ENCODE measurements at places on chromosomes 11 and 22. TPM values are rescaled to one million over a fixed set of nuclear protein-coding genes. Genes with fewer than 3 reads are reported as not detected.
A peak's percentile ranks its signal among the peaks of the same experiment; 100 is the strongest.

DNA sequence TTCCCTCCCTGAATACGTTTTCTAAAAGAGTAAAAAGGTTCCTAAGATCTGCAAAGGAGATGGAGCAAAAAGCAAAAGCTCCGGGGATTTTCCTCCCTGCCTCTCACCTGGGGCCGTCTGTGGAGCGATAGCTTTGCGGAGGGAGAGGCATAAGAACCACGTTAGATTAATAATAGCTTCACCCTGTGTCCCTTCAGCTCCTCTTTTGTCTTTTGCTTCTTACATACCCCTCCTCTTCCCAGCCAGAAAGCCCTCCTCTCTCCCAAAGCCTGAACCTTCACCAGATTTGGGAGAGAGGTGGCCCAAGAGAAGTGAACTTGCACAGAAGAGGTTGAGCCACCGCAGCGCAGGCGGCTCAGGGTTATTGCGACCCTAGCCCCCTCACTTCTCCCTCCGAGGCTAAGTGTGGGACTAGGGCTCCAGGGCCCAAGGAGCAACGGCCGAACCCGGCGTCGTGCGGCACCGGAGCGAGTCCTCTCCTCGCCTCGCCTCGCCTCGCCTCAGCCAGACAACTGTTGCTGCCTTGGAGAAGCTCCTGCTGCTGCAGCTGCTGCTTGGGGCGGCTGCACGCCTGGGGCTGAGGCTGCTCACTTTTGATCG, 97.6 kb upstream of the HSD17B12 start:
- no peak overlapping the region for H3K4me3 ChIP-seq
- DNase-seq, result no peak
- peaks cover 16% of the 10 kb centered on the region for H3K4me1 ChIP-seq
- H3K27ac ChIP-seq, result no peak overlapping the region

- no peak overlapping the region for H3K4me3 ChIP-seq
- peaks cover 4% of the 10 kb centered on the region for H3K4me1 ChIP-seq
- peaks cover 7% of the 10 kb centered on the region for H3K36me3 ChIP-seq
- H3K27ac ChIP-seq, result no peak overlapping the region
Measured at GRCh38 chr11:117391181-117391580, 63.5 kb downstream of the CEP164 start.

- no peaks in the 10 kb centered on the region for H3K4me1 ChIP-seq
- no peak overlapping the region for H3K4me3 ChIP-seq
- no peaks in the 10 kb centered on the region for H3K36me3 ChIP-seq
- no peak overlapping the region for H3K27ac ChIP-seq
Measured at GRCh38 chr11:30000986-30001750, 15.7 kb downstream of the KCNA4 start.

- H3K27me3 ChIP-seq, result no peaks in the 10 kb centered on the region
- no peaks in the 10 kb centered on the region for H3K4me1 ChIP-seq
- H3K4me3 ChIP-seq, result no peak overlapping the region
- H3K27ac ChIP-seq, result no peak overlapping the region
- peaks cover 14% of the 10 kb centered on the region for H3K36me3 ChIP-seq
- no peak for DNase-seq
Measured at GRCh38 chr11:44235765-44236201, 74.2 kb downstream of the ALX4 start.

DNA sequence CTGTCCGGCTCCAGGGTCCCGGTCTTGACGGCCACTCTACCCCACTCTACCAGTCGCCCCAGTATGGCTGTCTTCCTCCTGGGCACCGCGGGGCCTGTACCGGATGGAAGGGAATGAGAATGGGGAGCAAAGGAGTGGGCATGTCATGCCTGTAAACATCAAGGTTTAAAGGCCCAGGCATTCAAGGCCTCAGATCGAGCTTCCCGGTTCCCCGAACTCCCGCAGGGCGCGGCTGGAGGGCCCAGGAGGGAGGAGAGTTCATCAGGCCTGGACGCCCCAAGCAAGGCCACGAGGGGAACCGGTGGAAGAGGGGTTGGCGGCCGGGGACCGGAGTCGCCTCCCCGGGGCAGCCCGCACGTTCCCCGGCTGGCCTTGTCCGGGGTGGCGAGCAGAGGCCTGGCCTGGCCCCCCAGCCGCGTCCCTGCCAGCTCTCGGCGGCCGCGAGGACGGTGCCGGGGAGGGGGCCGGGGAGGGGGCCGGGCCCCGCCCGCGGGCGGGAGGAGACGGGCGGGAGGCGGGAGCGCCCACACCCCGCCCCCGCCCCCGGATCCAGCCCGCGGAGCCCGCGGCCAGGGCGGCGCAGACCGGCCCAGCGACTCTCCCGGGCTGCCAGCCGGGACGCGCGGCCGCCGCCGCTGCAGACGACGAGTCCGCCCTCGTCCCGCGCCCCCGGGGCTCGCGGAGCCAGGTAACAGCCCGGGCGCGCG, at the start of gene CDC42EP1:
TSS of gene CDC42EP1 (plus strand) at position 580 of the 707 bp plus-strand sequence. CDS start 5,870 bp downstream, outside the sequence.
- no peaks in the 10 kb centered on the region for H3K27me3 ChIP-seq
- peak within 1 kb of the TSS; percentile 99 for H3K4me3 ChIP-seq
- H3K4me1 ChIP-seq, result peaks cover 46% of the 10 kb centered on the region
- H3K36me3 ChIP-seq, result peaks cover 43% of the 10 kb centered on the region

DNA sequence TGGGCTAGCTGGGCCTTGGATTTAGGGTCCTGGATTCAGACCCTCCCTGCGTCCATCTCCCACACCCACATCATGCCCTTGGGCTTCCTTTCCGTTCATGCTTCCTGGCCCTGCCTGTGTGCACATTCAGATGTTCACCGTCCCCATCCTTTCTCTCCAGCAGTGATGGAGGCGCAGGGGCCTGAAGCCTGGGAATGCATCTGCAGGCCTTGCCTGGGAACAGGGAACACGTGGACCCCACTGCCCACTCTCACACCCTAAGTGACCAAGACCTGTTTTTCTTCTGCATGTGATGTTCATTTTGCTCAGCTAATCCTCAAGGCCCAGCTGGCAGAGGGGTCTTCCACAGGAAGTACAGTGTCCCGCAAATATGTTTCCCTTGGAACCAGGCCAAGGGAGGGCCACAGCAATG, 91.6 kb upstream of the PARVA start:
- no peaks in the 10 kb centered on the region for H3K27me3 ChIP-seq
- peaks cover 68% of the 10 kb centered on the region for H3K4me1 ChIP-seq
- H3K27ac ChIP-seq, result peak overlapping the region; percentile 97
- no peaks in the 10 kb centered on the region for H3K36me3 ChIP-seq
- no peak for DNase-seq

GRCh38 chr11:44661311-44661717, 65.4 kb upstream of the TSPAN18 start:
- DNase-seq, result no peak
- H3K4me1 ChIP-seq, result no peaks in the 10 kb centered on the region
- no peak overlapping the region for H3K4me3 ChIP-seq
- H3K27me3 ChIP-seq, result peaks cover 1% of the 10 kb centered on the region

DNA sequence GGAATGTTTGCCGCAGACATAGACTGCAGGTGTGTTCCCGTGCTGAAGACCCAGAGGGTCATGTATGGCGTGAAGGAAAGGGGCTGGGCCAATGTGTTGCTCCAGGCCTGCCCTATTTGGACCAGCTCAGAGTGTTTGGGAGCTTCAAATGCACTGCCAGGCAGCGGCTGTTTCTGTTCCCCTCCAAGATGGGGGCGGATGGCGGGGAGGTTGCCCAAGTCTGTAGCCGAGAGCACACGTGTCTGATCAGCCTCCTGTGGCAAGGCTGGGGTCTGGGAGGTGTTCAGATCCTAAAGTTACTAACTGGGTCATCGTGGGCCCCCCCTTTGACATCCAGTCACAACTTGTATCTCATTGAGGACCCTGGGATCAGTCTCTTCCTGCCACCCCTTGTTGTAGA, 45.5 kb downstream of the CACNA1I start:
- DNase-seq, result no peak
- peaks cover 8% of the 10 kb centered on the region for H3K27me3 ChIP-seq
- H3K4me1 ChIP-seq, result no peaks in the 10 kb centered on the region
- H3K27ac ChIP-seq, result no peak overlapping the region

DNA sequence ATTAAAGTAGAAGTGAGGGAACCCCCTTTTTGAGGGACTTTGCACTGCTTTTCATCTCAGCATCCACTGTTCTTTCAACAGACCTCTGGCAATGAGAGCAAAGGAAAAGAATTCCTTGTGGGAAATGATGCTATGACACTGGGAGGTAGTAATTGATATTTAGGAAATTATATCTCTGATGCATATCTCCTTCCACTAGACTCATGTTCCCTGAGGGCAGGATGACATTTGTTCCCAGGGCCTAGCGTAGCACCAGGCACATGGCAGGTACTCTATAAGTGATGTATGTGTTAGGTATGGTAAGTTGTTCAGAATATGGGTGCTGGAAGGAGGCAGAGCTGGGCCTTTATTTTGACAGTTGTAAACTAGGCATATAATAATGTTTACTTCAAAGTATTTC, 142.9 kb downstream of the CCDC81 start:
- no peak for DNase-seq
- no peaks in the 10 kb centered on the region for H3K27me3 ChIP-seq
- H3K4me1 ChIP-seq, result peaks cover 38% of the 10 kb centered on the region
- no peaks in the 10 kb centered on the region for H3K36me3 ChIP-seq
- no peak overlapping the region for H3K27ac ChIP-seq

DNA sequence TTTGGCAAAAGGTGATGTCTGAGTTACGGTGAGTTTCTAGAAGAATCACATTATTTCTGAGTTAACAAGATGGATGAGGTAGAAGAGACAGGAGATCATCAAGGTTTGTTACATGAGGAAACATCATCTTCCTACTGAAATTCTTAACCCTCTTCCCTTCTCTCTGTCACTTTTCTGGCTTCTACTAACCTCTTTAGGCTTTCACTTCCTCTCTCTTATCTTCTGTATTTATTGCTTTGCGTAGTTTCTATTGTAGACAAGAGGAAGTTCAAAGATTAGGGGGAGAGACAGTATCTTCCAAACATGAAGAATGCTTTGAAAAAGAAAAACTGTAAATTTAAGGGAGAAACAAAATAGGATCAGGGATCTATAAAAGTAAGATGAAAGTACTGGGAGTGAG, 75.4 kb downstream of the TRPC6 start:
- no peaks in the 10 kb centered on the region for H3K27me3 ChIP-seq
- DNase-seq, result no peak
- no peak overlapping the region for H3K27ac ChIP-seq
- no peak overlapping the region for H3K4me3 ChIP-seq
- H3K36me3 ChIP-seq, result no peaks in the 10 kb centered on the region

DNA sequence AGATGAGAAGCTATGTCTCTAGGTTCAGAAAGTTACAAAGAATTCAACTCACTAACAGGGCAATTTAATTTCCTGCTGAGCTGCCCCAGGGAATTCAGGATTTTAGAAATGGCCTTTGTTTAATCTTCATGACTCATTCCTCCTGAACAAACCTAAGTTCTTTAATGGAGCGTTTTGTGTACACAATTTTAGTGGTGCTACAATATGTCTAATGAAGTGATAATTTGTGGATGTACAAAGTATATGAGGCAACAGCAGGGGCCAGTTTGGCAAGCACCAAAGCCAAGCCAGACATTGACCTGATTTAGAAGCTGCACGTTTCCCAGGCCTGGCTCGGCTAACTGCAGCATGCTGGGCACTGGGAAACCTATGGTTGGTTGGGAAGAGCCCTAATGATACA, 34.4 kb upstream of the HEPHL1 start:
- H3K27me3 ChIP-seq, result no peaks in the 10 kb centered on the region
- H3K4me1 ChIP-seq, result no peaks in the 10 kb centered on the region
- no peak overlapping the region for H3K27ac ChIP-seq
- DNase-seq, result peak; percentile 2

DNA sequence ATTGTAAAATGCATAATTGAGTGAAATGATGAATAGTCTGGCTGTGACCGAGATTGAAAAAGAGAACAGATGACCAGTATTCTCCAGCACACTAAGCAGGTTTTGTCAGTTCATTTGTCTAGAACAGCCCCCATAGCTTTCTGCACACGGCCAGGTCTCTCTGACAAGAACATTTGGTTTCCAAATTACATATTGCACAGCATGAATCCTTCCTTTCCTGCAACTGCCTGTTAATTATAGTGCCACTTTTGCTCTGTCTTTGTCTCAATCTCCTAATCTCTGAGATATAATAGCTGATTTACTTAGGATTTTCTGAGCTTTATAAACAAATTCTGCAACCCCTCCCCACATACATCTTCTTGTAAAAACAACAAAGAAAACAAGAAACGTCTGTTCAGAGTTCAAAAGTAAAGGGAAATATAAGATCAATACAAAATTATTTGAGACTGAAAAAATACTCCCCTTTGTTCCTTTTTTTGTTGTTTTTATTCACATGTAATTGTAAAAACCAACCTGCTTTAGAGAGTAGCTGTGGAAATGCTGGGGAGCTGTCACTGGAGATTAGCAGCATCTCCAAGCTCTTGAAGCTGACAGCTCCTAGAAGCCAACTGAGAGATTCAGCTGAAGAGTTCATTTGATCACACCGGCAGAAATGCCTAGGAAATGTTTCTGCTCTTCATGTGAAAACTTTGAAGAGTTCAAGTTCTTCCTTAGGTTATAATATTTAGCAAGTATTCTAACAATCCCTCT, 998.1 kb downstream of the DLG2 start:
- H3K27me3 ChIP-seq, result no peaks in the 10 kb centered on the region
- no peak for DNase-seq
- H3K4me3 ChIP-seq, result no peak overlapping the region
- H3K27ac ChIP-seq, result no peak overlapping the region
- H3K36me3 ChIP-seq, result no peaks in the 10 kb centered on the region

DNA sequence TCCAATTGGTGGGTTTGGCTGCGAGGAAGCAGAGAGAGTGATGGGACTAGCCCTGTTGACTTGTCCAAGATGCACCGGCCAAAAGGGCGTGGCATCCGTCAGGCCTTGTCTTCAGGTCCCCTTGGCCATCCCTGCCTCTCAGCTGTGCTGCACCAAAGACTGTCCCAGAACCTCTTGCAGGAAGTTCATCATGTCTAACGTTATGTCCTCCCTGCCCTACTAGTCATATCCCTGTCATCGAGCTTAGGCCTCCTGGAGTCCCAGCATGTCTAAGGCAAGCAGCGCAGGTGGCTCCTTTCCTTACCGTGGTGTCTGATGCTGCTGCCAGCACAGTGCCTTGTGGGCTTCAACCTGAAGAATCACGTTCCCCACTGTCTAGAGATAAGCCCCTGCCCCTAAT, 51.2 kb downstream of the NECTIN1 start:
- H3K27me3 ChIP-seq, result no peaks in the 10 kb centered on the region
- H3K4me1 ChIP-seq, result peaks cover 10% of the 10 kb centered on the region
- peaks cover 3% of the 10 kb centered on the region for H3K36me3 ChIP-seq
- H3K27ac ChIP-seq, result no peak overlapping the region

DNA sequence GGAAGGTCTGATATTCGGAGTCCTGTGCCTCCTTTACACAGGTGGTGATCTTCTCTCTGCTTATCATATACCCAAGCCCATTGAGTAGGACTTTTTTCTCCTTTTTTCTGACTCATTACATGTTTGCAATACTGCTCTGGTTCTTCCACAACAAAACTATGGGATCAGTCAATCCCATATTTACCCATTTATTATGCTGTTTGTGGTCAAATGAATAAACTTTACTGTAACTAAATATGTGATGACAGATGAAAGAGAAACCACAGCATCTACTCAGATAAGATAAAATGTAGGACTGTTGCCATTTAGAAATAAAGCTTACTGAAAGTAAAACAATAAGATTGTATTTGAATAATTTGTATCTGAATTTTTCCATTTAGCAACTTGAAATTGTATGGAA, 958.7 kb upstream of the FAT3 start:
- DNase-seq, result no peak
- H3K4me1 ChIP-seq, result no peaks in the 10 kb centered on the region
- H3K27ac ChIP-seq, result no peak overlapping the region
- no peak overlapping the region for H3K4me3 ChIP-seq

- no peaks in the 10 kb centered on the region for H3K36me3 ChIP-seq
- H3K27ac ChIP-seq, result peak overlapping the region; percentile 40
- H3K4me3 ChIP-seq, result no peak overlapping the region
Measured at GRCh38 chr22:43100225-43100624, 10.3 kb upstream of the BIK start.

The OR4D9 gene
- total RNA-seq, result not detected

The TBX10 gene
- not detected for total RNA-seq

The SYCE3 gene
- not detected for total RNA-seq

The CCDC86 gene
- 18.4 TPM for total RNA-seq

The SNX32 gene
- total RNA-seq, result 0.16 TPM
